ENCODE measurements at places on chromosomes 3 and 15.

GRCh38 chr3:55322638-55323037 is 164.5 kb downstream of the WNT5A start:
- DNase-seq: no peak

DNA sequence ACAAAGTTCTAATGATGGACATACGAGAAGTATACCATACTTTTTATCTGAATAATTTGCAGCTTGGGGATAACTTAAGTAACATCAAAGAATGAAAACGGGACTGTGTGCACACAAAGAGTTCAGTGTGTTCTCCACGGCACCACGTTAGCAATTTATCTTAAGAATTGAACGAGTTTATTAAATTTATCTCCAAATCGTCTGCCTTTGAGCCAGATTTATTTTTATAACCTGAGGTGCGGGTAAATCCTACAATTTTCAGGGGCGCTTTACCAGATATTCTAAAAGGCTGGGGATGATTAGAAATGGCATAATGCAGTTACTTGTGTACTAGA is 3.5 kb downstream of the CHD2 start:
- DNase-seq: no peak

DNA sequence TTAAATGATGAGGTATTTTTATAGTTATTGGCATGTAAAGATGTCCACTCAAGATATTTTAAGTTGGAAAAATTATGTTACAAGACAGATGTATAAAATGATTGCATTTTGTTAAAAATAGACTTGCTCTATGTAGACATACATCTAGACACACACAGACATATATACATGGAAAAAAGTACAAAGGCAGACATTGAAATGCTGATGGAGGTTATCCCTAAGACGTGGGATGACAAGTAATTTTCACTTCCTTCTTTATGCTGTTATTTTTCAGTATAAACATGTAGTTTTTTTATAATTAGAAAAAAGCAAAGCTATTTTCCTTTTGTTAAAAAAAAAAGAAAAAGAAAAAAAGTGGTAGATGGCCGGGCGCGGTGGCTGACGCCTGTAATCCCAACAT is 7.2 kb downstream of the HOMER2 start:
- DNase-seq: no peak

GRCh38 chr3:25846282-25846681 is 56.4 kb downstream of the OXSM start:
- DNase-seq: no peak

- DNase-seq: no peak
These were observed 28.9 kb upstream of the BHLHE40 start for GRCh38 chr3:4950351-4950784.

- DNase-seq: no peak
These were observed 22.2 kb downstream of the MESD start for GRCh38 chr15:80967451-80967850.
